ENCODE measurements at places on chromosomes 16 and 17.

- DNase-seq: no peak
Measured at GRCh38 chr16:28482026-28482425, 9.8 kb downstream of the CLN3 start.

- no peak for DNase-seq
Measured at GRCh38 chr17:79039171-79039570, 15.2 kb downstream of the C1QTNF1 start.

DNA sequence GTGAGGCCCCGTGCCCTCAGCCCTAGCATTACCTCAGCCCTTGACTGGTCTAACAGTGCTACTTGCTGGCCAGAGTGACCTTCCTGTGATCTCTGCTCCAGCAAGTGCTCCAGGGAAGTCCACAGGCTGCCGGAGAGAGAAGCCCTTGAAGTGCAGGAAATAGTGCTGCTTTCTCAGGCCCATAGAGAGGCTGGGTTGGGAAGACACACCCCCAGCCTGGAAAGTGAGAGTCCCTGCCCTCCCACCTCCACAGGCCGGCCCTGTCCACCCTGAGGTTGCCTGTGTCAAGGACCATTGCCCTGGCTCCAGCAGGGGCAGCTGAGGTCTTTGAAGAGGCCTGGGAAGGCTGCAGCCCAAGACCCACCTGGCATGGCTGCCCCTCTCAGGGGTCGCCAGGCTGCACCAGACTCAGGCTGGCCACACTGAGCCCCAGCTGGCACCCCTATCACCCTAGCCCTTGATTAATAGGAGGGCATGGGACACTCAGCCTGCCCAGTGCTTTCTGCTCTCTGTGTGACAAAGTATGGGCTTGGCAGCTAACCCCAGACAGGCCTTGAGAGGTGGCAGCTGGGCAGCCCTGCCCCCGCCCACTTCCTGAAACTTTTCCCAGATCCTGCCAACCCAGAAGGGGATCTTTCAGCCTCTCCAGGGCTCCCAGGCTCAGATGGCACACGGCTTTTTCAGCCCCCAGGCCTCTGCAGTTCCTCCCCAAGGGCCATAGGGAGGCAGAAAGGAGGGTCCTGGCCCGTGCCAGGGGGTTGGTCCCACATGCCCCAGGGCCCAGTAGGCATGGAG is 21.7 kb downstream of the ATP6V0D1 start:
- no peak for DNase-seq

DNA sequence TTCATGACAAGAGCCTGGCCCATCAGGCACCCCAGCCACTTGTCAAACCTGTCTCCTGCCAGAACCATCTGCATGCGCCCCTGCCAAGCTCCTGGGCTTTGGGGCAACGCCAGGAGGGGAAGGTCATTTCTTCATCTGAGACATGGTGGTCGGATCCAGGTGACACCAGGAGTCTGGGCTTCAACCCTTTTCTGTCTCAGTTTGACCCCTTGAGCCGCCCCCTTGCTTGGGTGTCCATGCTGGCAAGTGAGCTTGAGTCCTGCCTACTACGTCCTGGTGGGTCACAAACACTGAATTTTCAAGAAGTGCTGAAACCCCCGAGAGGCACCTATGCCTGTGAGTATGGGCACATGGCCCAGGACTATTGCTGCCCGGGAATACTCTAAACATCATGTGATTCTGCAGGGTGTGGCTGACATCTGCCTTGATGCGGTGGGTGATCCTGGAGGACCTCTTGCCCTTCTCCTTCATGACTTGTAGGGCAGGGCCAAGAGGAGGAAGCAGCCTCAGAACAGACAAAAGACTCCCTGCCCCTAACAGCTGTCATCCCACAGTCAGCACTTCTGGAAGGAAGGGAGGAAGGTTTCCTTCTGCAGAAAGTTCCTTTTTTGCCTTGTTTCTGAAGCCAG is 43.4 kb downstream of the TNFRSF13B start:
- DNase-seq: no peak

DNA sequence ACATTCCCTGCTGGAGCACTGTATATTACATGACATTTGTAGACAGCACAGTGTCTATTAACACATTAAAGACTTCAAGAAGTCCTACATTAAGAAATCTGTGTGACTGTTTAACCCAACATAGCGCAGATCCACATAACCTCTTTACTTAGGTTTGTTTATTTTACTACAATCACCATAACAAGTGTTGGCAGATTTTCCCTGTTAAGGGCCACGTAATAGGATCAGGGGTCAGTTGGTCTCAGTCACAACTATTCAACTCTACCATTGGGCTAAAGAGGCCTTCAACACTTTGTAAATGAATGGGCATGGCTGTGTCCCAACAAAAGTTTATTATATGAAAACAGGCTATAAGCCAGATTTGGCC is 51.3 kb upstream of the ADORA2B start:
- no peak for DNase-seq

Measured in activated naive CD4-positive, alpha-beta T cell treated with Interleukin-2 at 50 U/mL for 16 hours (primary cell).